ENCODE measurements at places on chromosomes 16 and 17.

DNA sequence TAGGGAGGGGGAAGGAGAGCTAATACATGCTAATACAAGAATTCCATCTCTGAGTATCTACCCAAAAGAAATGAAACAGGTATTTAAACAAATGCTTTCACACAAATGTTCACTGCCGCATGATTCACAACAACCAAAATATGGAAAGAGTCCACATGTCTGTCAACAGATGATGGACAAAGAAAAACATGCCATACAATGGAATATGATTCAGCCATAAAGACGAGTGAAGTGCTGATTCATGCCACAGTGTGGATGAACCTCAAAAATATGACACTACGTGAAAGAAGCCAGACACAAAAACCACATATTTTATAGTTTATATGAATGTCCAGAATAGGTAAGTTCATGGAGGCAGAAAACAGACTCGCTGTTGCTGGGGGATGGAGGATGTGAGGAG lies 321.4 kb downstream of the FOXL1 start:
- DNase-seq = no peak

GRCh38 chr16:31216422-31217135 lies at the start of gene PYDC1:
Gene PYDC1, minus strand, starts transcription at chr16:31217135. Its CDS starts 107 bp downstream, at chr16:31217028.
- DNase-seq = no peak

DNA sequence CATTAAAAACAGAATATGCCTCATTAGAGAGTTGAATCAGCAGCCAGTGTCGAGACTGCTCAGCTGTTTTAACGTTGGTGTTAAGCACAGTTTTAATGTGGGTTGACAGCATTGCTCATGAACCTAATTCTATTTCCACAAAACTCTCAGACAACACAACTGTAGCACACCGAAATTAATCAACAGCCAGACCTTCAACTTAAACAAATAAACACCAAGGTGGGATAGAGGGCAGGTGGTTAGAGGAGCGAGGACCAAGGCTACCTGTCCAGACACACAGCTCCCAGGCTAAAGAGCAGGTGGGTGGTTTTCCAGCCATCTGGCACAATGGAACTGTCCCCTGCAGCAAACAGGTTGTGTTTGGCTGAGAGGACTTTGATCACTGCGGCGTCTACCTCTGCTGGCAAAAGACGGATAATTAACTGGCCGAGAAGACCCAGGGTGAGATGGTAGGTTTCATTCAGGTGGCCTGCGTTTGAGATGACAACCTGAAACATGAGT lies 69.6 kb upstream of the ATP2A3 start:
- no peak for DNase-seq

GRCh38 chr16:17632667-17633066 lies 161.9 kb upstream of the XYLT1 start:
- DNase-seq = no peak

- DNase-seq = no peak
Measured at GRCh38 chr16:12971241-12971640, 69.8 kb downstream of the SHISA9 start.

DNA sequence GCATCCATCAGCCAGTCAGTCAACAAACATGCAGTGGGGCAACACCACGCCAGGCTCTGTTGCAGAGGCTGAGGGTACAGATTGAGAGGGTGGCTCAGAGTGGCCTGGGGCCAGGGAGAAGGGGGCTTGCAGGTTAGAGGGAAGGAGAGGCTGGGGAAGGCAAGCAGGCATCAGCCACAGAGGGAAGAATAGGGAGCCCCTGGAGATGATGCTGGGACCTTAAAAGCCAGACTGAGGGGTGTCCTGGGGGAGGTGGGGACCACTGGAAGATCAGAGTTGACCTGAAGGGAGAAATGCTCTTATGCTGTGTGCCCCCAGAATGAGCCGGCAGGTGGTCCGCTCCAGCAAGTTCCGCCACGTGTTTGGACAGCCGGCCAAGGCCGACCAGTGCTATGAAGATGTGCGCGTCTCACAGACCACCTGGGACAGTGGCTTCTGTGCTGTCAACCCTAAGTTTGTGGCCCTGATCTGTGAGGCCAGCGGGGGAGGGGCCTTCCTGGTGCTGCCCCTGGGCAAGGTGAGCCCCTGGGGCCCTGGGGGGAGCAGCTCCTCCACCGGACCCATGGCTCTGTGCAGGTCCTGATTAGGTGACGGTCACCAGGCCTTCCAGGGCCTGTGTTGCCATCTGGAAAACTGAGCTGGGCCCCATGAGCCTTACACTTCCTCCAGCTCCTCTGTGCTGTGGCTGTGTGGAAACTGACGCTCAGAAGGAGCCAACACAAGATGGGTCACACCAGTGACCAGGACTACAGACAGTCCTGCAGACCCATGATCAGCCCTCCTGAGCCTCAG lies 1.7 kb downstream of the CORO1A start:
- DNase-seq = no peak

DNA sequence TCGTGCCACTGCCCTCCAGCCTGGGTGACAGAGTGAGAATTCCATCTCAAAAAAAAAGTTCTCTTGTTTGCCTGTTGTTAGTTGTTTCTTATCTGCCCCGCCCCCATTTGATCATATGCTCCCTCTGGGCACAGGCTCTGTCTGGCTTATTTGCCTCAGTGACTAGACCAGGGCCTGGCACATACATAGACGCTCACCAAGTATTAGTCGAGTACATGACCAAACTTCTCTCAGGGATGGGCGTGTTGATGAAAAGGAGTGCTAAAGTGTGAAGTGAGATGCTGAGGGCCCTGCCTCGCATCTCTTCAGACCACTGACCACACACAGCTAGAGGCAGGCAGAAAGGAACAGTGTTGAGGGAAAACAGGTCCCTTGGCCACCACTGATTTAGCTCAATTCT lies 3.3 kb upstream of the HELZ start:
- no peak for DNase-seq
